WERI-Rb-1 (cell line): ENCODE measurements at places on chromosomes 1 and 21.

DNA sequence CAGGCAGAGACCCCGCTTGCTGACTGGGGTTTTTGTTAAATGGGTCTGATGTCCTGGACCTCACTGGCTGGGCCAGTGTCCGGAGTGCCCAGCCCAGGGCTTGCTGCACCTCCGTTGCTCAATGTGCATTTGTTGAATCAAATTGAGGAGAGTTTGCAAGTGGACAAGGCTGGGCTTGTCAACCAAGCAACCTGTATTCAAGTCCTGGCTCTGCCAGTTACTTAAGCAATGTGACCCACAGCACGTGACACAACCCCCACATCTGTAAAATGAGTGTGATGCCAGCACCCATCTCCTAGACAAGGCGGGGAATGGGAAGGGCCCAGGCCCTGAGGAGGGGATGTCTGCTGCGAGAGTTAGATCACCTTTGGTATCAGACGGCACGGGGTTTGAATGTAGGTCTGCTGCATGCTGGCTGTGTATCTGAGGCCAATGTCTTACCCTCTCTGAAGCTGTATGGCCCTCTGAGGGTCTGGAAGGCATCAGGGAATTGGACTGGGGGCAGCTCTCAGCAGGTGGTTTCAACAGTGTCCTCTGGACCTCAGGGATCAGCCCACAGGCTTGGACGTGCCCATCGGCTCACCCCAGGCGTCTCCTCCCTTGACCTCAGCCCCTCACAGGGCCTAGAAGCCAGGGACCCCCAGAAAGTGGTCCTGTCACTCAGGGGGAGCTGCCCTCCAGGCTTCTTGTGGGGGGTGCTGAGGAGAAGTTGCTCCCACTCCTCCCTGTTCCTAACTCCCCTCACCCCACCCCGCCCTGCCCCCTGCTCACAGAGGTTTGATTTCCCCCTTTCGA is 51.0 kb upstream of the RUNX3 start:
- DNase-seq = no peak

DNA sequence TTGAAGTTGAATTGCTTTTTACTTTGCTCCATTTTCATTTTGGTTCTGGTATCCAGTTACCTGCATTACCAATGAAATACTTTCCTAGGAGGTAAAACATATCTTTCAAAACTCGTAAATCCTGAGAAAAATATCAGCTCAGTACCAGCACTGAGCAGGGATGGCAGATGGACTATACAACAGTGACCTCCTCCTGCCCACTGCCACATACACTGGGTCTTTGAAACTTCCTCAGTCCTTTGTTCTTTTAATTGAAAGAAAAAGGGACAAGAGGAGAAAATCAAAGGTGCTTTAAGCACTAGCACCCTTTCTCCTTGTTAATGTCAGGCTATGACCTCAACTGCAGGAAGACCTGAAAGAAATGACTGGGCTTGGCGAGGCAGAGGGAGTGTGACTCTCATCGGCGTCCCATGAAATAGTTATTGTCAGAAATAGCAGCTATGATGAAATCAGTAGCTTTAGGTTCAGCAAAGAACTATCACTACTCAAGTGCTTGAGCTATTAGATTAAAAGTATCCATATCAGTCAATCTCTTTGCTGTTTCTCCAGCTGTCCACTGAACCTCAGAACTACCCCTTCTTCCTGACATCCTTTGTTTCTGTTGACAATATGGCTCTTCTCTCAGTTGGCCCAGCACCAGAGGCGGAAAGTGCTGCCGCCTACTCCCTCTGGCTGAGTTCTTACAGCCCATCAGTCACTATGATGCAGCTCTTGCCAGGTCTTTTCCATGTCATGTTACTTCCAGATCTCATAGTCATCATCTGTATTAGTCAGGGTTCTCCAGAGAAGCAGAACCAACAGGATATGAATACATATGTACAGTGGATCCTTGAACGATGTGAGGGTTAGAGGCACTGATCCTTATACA is 207.0 kb upstream of the MAP1LC3C start:
- no peak for DNase-seq

DNA sequence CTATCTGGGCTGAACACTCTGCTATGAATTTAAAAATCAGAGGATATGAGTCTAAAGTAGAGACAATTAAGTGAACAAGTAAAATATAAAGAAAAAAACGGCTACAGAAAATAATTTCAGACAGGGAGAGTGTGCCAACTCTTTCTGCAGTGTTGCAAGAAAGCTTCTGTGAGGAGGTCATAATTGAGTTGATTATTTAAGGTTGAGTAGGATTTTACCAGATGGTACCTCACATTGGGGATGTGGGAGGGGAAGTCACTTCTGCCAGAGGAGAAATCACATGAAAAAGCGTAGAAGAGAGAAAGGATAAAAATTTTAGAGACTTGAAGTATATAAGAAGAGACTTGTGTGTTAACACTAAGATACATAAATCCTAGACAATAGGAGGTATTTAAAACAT is 238.0 kb upstream of the NCAM2 start:
- no peak for DNase-seq

GRCh38 chr1:57578099-57578498 is 154.2 kb upstream of the DAB1 start:
- peak; percentile 36 for DNase-seq

DNA sequence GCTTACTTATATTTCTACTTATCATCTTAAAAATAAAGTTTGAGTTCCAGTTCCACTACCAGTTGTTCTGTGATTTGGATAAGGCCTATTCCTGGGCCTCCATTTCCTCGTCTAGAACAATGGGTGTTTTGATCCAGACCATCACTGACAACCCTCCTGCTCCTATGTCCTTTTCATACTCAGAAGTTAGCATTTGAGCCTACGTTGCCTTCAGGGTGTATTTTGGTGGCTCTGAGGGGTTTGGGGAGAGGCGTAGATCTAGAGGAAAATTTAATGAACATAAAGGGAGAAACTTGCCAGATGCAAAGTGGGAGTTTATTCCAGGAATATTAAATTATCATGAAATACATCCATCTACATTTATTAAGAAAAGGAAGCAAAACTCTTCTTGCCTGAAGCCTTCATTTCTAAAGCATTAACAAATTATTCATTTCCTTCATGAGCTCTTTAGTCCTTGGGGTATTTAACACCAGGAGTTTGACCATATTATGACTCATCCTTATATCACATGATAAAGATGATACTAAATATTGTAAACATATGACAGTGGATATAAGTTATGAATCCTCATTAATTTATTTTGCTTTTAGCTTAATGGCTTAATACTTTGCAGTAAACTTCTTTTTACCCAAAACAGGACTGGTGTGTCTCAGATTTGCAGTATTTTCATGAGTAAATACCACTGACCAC is 47.2 kb upstream of the SYT14 start:
- DNase-seq = no peak

DNA sequence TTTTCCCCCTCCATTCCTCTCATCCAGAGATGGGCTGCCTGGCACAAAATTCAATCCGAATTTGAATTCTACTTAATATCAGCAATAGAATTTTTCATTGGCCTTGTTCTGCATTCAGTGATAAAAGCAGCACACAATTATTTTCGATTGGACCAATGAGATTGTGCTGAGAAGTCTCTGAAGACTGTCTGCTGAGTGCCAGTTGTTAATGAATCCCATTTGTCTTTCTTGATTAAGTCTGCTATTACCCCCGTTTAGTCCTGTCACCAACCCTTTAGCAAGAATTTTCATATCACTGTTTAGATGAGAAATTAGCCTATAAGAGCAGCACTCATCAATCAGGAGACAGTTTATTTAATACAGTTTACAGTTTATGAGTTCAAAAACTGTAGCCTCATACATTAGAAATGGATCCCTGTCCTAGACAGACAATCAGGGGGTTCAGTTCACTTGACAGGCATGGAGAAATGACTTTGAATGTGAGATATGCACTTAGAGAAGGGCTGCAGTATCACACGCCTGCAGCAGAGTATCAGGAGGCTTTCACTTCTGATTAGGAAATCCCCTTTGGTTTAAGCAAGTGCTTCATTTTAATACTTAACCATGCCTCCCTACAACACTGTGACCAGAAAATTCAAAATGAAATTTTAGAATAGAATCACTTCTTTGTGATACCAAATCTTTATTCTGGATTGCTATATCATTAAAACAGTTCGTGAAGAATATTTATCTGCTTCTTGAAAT is 304.7 kb upstream of the PTBP2 start:
- no peak for DNase-seq

DNA sequence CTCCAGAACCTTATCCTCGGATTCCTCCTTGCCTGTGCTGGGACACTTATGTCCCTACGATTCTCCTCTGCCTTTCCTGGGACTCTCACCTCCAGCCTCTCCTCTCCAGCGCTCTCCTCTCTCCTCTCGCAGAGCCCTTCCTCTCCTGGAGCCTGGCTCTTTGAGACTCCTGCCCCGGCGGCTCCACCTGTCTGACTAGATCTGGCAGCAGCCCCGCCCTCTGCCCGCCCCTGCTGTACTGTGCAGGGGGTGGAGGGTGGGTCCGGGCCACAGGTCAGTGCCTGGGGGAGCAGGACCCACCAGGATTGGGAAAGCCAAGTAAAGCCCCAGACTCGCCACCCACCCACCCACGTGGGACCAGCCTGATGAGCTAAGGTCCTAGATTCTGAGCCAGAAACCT is 1.6 kb downstream of the ELOVL1 start:
- no peak for DNase-seq

GRCh38 chr21:31479222-31479621 is 135.2 kb upstream of the TIAM1 start:
- DNase-seq = no peak

DNA sequence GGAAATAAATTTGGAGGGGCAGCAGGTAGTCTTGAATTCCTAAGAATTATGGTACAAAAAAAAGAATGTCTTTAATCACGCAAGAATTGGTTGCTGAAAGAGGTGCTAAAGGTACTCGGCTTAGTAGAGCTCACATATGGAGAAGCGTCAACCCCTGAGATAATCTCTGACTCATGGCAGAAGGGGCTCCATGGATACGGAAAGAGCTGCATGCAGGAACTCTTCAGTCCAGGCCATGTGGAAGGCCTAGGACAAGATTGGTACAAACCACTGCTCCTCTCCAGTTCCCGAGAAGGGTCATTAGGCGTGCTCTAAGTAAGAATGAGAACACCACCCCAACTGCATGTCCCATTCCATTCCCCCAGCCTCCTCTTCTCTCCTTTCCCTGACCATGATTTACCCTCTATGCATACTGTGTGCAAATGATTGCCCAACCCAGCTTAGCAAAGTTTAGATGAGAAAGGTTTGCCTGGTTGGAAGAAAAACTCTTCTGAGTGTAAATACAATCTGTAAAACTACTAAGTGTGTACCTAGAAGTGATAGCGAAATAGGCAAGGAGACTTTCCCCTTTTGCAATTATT is 10.9 kb downstream of the GJA8 start:
- peak; percentile 84 for DNase-seq

DNA sequence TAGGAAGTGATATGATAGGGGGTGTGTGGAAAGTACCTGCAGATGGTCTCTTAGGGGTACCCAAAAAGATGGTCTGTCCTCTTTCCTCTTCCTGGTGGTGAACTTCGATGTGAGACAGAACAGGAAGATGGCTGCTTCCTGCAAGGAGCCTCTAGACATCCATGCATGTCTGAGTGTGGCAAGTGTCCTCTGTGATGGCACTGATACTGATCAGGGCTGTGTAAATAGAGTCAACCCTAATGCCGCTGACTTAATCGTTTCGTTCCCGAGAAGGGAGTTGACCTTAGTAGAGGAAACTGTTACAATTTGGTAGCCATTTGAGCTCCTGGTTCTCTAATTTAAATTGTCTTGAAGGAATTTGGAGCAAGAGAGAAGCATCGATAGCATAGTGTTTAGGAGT is 168.6 kb downstream of the VPS13D start:
- DNase-seq = no peak

DNA sequence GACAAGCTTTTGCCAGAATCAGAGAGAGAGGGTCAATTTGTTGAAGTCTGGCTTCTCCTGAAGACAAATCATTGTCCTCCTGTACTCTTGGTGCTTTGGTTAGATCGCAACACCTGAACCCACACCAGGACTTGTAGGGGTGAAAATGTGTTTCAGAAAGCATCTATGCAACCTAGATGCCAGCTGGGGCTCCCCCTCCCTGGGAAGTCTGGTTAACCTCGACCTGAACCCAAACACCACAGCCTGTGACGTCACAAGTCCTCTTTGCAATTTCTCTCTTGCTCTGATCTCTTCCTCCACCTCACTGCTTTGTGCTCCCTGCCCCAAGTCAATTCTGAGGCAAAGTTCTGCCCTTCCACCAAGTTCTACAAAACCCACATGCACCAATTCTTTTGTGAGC is 42.8 kb upstream of the USP24 start:
- DNase-seq = no peak
